ENCODE measurements at places on chromosomes 13 and 19.

- DNase-seq: peak; percentile 97
These were observed at the start of gene KANK3 for GRCh38 chr19:8342684-8343482. Gene KANK3, minus strand, starts transcription at chr19:8343262. Its CDS starts 5,434 bp downstream, at chr19:8337828.

GRCh38 chr19:49438261-49438660, 3.1 kb downstream of the SLC17A7 start:
- no peak for DNase-seq

DNA sequence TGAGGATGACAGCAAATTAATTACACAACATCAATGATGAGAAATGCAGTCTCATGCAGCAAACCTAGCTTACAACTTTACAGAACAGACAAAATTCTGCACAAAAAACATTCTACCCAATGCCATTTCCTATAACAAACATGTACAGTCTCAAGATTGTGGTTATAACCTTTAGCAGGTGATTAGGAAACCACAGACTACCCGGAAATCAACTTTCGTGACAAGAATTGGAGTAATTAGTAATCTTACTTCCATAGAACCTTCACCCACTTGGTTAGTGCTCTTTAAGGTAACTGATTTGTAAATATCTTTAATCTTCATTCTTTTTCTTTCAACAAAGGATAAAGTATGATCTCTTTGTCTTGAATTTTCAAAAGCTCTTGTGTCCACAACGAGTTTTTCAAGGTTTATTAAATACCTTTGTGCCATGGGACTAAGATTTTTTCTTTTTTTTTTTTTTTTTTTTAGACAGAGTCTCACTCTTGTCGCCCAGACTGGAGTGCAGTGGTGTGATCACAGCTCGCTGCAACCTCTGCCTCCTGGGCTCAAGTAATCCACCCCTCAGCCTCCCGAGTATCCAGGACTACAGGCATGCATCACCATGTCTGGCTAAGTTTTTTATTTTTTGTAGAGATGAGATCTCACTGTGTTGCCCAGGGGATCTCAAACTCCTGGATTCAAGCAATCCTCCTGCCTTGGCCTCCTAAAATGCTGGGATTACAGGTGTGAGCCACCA, 78.8 kb downstream of the MAP4K1 start:
- no peak for DNase-seq

DNA sequence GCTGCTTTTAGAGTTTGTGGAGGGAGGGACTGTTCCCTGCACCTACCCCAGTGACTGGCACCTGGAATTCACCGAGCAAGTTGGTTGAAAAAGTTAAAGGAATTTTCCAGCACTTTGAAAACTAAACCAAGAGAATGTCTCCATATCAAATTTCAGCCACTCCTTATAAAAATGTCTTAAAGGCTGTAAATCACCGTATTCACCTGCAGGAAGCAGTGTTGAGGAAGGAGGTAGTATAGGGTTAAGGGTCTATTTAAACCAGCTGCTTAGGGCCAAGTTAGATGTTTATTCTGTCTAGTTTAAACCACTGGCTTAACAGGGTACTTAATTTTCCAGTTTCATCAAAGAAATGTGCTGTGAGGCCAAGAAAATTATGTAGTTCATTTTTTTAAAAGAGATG, 3.8 kb upstream of the RAB20 start:
- DNase-seq: peak; percentile 23

- DNase-seq: no peak
These were observed 8.0 kb downstream of the FRY start for GRCh38 chr13:32039528-32039927.

GRCh38 chr13:111480503-111480902, 160.1 kb downstream of the TEX29 start:
- no peak for DNase-seq

GRCh38 chr13:99958406-99959126, 13.0 kb downstream of the ZIC5 start:
- DNase-seq: no peak

- peak; percentile 16 for DNase-seq
These were observed 763.1 kb upstream of the SLITRK1 start for GRCh38 chr13:84645196-84646012.

GRCh38 chr19:6693681-6694080, 23.7 kb upstream of the TNFSF14 start:
- DNase-seq: no peak

GRCh38 chr19:49492573-49493405, 3.4 kb upstream of the RPS11 start:
- DNase-seq: no peak

DNA sequence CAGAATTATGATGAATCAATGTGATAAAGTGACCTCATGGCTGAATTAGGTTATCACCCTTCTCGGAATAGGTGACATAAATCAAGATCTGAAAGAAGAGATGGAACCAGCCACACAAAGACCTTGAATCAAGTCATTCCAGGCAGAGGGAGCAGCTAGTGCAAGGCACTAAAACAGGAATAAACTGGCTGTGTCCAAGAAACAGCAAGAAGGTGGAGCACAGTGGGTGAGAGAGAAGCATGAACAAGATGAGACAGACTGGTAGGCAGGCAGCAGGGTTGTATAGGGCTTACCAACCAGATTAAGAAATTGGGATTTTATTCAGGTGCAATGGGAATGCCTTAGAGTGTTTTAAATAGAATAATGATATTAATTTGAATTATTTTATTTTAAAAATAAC, 470.3 kb downstream of the PCDH20 start:
- DNase-seq: no peak

DNA sequence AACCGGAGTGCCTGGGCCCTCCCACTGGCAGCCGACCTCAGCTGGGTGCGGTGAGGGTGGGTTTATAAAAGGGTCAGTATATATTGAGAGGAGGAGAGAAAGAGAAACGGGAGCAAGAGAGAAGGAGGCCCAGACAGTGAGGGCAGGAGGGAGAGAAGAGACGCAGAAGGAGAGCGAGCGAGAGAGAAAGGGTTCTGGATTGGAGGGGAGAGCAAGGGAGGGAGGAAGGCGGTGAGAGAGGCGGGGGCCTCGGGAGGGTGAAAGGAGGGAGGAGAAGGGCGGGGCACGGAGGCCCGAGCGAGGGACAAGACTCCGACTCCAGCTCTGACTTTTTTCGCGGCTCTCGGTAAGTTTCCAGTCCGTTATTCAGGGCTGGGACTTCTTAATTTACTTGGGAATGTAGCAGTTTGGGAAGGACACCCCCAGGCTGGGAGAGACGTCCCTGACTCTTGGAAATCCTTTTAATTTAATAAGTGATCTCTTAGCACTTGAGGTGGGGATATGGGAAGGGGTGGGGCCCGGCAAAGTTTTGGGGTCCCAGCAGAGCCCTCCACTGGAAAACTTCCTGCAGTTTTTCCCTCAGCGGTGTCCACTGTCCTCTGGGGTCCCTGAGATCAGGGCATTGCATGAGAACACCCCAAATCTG, at the start of gene EMP3:
Gene EMP3, plus strand, starts transcription at position 288 of the 646 bp plus-strand sequence. CDS start 1,293 bp downstream, outside the sequence.
- DNase-seq: peak; percentile 96

Measured in choroid plexus epithelial cell (primary cell).